ENCODE measurements at places on chromosomes 12 and 14.

DNA sequence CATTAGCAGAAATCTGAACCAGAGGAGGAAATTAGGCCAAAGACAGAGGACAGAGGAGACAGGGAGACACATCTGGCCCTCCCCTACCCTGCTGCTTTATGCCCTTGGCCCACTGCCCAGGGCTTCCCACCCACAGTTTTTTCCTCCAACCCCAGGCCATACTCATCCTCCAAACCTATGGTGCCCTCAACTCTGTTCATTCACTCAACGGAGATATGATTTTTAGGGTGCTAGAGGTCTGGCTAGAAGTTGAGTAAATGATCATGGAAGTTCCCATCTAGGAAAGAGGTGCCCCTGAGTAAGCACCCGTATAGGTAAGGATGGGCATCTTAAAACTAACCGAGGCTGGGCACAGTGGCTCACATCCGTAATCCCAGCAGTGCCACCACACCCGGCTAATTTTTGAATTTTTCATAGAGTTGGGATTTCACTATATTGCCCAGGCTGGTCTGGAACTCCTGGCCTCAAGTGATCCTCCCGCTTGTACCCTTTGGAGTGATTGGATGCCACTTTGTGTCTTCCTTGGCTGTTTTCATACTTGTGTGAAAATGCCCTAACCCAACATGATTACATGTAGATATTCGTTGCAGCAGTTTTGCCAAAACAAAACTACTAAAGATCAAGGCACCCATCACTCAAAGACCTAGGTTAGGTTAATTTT lies 4.4 kb downstream of the KRT18 start:
- no peak overlapping the region for H3K27ac ChIP-seq
- H3K27me3 ChIP-seq = no peaks in the 10 kb centered on the region
- H3K4me1 ChIP-seq = no peaks in the 10 kb centered on the region
- H3K36me3 ChIP-seq = no peaks in the 10 kb centered on the region
- H3K4me3 ChIP-seq = no peak overlapping the region

- H3K27me3 ChIP-seq = no peaks in the 10 kb centered on the region
- no peaks in the 10 kb centered on the region for H3K36me3 ChIP-seq
- H3K4me1 ChIP-seq = peaks cover 18% of the 10 kb centered on the region
- H3K27ac ChIP-seq = no peak overlapping the region
- no peak for DNase-seq
These were observed 93.9 kb upstream of the NCOR2 start for GRCh38 chr12:124661341-124661740.

- no peaks in the 10 kb centered on the region for H3K36me3 ChIP-seq
- H3K4me1 ChIP-seq = peaks cover 15% of the 10 kb centered on the region
- H3K27me3 ChIP-seq = peaks cover 6% of the 10 kb centered on the region
- no peak overlapping the region for H3K27ac ChIP-seq
- no peak overlapping the region for H3K4me3 ChIP-seq
These were observed 17.2 kb upstream of the KIF26A start for GRCh38 chr14:104121142-104121541.

DNA sequence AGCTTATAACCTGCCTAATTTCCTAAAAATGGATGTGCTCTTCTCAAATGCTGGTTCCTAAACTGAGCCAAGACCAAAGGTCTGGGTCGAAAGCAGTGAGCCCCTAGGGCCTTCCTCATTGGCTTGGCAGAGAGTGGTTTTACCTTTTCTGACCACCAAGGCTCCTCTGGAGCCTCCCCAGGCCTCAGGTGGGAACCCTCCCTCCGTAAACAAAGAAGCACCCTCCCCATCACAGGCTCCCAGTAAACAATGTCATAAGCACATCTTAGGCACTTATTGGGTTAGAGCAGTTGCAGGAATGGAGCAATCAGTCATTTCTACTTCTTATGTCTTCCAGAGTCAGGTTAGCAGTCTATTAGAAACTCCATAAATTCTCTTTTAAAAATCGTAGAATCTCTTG lies 6.0 kb downstream of the CHPT1 start:
- H3K27me3 ChIP-seq = no peaks in the 10 kb centered on the region
- H3K27ac ChIP-seq = no peak overlapping the region
- no peaks in the 10 kb centered on the region for H3K36me3 ChIP-seq
- no peak overlapping the region for H3K4me3 ChIP-seq

DNA sequence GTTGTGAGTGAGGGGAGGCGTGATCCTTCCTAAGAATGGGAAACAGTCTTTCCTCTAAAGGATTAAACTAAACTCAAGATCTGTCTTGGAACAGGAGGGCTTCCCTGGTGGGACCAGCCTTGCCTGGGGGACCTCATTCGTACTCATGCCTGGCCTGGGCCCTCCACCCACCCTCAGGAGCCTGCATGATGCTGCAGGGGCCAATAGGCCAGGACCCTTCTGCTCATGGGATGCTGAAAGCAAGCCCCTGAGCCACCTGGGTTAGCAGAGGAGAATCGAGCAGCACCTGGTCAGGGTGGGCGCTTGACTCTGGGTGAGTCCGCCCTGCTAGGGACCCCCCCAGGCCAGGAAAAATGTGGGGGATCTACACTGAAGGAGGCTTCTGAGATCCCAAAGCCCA lies 48.3 kb upstream of the FAM181A start:
- no peaks in the 10 kb centered on the region for H3K27me3 ChIP-seq
- no peak for DNase-seq
- no peaks in the 10 kb centered on the region for H3K4me1 ChIP-seq
- no peak overlapping the region for H3K27ac ChIP-seq

DNA sequence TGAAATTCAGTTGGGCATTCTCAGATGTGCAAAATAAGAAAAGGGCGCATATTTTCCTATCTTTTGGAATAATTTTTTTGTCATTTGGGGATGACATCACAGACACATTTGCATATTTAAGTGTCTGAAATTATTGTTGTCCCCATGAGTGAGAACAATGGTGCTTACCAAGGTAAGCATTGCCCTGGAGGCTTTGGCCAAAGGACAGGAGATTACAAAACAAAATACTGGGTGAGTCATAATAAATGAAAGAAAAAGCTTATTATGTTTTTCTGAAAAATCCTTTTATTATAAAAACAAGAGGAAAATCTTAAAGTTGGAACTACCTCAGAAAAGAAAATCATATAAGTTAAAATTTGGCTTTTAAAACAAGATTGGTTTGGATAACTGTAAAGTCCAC lies 254.9 kb downstream of the BTG1 start:
- no peaks in the 10 kb centered on the region for H3K27me3 ChIP-seq
- no peak for DNase-seq
- H3K36me3 ChIP-seq = no peaks in the 10 kb centered on the region
- no peaks in the 10 kb centered on the region for H3K4me1 ChIP-seq
- no peak overlapping the region for H3K27ac ChIP-seq

GRCh38 chr14:33992274-33993007 lies 41.6 kb upstream of the EGLN3 start:
- H3K36me3 ChIP-seq = no peaks in the 10 kb centered on the region
- H3K27ac ChIP-seq = no peak overlapping the region
- no peaks in the 10 kb centered on the region for H3K27me3 ChIP-seq
- no peaks in the 10 kb centered on the region for H3K4me1 ChIP-seq
- DNase-seq = no peak

DNA sequence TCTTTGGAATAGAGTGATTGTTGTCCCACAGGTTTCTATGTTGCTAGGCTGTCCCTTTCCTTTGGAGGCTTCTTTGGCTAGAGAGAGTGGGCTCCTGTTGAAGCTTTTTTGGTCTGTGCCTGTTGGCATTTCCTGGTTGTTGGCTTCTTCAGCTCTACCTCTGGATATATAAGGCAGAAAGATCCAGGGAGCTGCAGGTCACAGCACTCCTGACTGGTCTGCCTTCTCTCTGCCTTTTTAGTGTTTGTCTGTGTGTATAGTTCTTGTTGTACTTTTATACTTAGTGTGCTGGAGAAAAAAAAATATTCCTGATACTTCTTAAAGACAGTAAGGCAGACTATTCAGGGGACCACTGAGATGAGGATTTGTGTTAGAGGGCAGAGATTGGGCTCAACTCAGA lies 202.7 kb downstream of the FBXL14 start:
- H3K4me3 ChIP-seq = no peak overlapping the region
- no peak for DNase-seq
- no peak overlapping the region for H3K27ac ChIP-seq
- no peaks in the 10 kb centered on the region for H3K36me3 ChIP-seq
- H3K27me3 ChIP-seq = no peaks in the 10 kb centered on the region

DNA sequence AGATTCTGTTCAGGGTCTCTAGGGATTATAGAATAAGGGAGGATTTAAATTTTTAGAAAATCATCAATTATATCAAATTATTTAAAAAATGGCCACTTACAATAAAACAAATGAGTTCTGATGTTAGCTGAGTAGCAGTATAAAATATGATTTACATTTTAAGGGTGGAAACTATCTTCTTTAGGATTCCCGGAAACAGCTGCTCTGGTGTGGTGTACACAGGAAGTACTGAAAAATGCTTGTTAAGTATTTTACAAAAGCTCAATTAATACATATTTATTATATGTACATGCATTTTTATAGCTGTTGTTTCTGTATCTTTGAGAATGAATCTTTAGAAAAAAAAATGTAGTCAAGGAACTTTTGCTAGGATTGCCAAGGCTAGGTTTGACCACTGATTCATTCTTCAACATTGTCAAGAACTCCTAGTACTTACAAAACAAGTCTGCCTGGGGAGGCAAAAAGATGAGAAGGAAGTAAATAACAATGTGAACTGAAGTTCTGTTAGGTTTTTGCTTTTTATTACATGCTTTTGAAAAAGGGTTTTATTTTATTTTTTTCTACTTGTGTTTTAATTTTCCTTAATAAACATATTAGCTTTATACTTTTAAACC lies 48.0 kb downstream of the ARF6 start:
- H3K36me3 ChIP-seq = no peaks in the 10 kb centered on the region
- H3K4me3 ChIP-seq = no peak overlapping the region
- DNase-seq = no peak
- H3K27me3 ChIP-seq = no peaks in the 10 kb centered on the region
- no peak overlapping the region for H3K27ac ChIP-seq
- H3K4me1 ChIP-seq = no peaks in the 10 kb centered on the region

GRCh38 chr12:119308708-119309456 lies 25.6 kb upstream of the CCDC60 start:
- H3K27ac ChIP-seq = no peak overlapping the region
- no peak overlapping the region for H3K4me3 ChIP-seq
- no peaks in the 10 kb centered on the region for H3K27me3 ChIP-seq
- H3K4me1 ChIP-seq = no peaks in the 10 kb centered on the region
- H3K36me3 ChIP-seq = no peaks in the 10 kb centered on the region

- no peak overlapping the region for H3K27ac ChIP-seq
- no peaks in the 10 kb centered on the region for H3K27me3 ChIP-seq
- H3K4me3 ChIP-seq = no peak overlapping the region
- peak; percentile 53 for DNase-seq
These were observed 820 bp downstream of the BICDL1 start for GRCh38 chr12:119989731-119990381.

DNA sequence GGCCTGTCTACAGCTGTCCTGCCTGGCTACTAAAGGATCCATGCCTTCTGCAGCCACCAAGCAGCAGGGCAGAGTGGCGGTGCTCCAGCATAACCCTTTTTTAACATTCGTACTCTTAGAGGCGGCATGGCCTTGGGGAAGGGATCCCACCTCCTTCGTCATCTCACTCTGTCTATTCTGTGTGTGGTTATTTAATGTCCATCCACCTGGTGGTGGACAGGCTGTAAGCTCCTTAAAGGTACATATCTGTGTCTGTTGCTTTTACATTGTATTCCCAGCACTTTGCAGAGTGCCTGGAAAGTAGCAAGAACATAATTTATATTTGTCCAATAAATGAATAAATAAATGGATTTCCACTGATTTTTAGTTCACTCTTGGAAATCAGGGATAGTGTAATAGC lies 15.7 kb upstream of the ACOT1 start:
- H3K36me3 ChIP-seq = no peaks in the 10 kb centered on the region
- no peak overlapping the region for H3K4me3 ChIP-seq
- H3K27me3 ChIP-seq = no peaks in the 10 kb centered on the region
- DNase-seq = no peak
- H3K27ac ChIP-seq = no peak overlapping the region

GRCh38 chr12:89366676-89367364 lies 14.5 kb upstream of the DUSP6 start:
- peaks cover 4% of the 10 kb centered on the region for H3K4me1 ChIP-seq
- no peak for DNase-seq
- H3K36me3 ChIP-seq = no peaks in the 10 kb centered on the region
- H3K27ac ChIP-seq = no peak overlapping the region

DNA sequence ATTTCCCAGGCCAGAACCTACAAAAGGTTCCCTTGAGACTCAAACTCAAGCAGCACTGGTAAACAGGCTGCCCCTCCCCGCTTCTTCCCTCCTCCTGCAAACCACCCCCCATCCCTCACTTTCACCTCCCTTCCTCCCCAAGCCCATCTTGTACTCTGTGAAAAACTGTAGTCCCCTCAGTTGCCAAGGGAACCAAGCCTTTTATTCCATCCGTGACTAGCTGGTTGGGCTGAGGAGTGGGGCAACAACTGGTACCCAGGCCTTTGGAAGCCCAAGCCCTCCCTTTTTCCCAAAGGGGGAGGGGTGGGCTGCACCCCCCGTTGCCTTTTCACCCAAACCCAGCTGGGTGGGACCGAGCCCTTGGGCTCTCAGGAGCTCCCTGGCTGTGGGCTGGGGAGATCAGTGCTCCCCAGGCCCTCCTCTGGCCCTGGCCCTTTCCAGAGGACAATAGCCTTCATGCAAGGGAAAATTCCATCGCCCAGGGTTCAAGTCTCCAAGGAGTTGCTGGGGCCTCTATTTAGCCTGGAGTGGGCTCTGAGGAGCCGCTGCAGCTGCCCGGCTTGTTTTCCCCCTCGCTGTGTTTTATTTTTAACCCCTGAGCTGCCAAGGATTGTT lies 61.9 kb downstream of the ZFP36L1 start:
- H3K4me3 ChIP-seq = no peak overlapping the region
- H3K36me3 ChIP-seq = no peaks in the 10 kb centered on the region
- H3K27ac ChIP-seq = peak overlapping the region; percentile 31
- no peaks in the 10 kb centered on the region for H3K27me3 ChIP-seq
- H3K4me1 ChIP-seq = peaks cover 4% of the 10 kb centered on the region

- no peak overlapping the region for H3K4me3 ChIP-seq
- no peaks in the 10 kb centered on the region for H3K4me1 ChIP-seq
- peak; percentile 53 for DNase-seq
These were observed 5.5 kb upstream of the CISTR start for GRCh38 chr12:53757101-53757770.

GRCh38 chr12:54377797-54378515 lies 6.6 kb downstream of the ZNF385A start:
- no peak overlapping the region for H3K4me3 ChIP-seq
- DNase-seq = no peak
- H3K27me3 ChIP-seq = no peaks in the 10 kb centered on the region

DNA sequence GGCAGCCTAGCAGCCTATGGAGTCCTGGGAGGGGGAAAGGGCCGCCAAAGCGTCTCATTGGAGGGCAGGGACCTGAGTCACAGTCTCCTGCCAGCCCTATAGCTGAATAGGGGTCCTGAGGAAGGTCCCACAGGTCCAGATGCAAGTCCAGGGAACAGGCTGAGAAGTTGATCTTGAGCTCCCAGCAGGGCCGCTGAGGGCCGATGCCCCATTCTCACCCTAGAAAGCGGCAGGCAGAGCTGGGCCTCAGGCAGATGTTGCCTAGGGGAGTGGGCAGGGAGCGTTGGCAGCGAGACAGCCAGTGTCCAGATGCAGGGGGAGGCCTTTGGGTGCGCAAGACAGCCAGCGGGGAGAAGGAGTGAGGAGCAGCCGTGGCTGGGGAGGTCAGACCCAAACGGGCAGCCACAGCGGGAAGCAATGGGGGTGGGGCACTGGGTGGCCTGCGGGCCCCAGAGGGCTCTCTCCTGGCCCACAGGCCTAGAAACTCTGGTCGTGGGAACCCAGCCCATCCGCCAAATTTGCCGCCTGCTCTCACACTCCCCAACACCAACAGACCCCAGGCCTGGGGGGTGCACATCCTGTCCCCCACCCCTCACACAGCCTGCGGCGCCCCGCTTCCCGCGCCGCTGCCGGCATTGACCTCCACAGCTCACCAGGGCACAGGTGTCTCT lies 1.1 kb downstream of the HDAC7 start:
- no peaks in the 10 kb centered on the region for H3K36me3 ChIP-seq
- H3K27ac ChIP-seq = peak overlapping the region; percentile 98
- no peaks in the 10 kb centered on the region for H3K27me3 ChIP-seq
- peak overlapping the region; percentile 79 for H3K4me3 ChIP-seq
